ENCODE measurements at places on chromosomes 11 and 22. TPM values are rescaled to one million over a fixed set of nuclear protein-coding genes. Genes with fewer than 3 reads are reported as not detected.

The CNIH2 gene
- total RNA-seq, result 1.4 TPM

The KCNJ11 gene
- not detected for total RNA-seq

The PRAME gene
- not detected for total RNA-seq

The SLC17A6 gene
- not detected for total RNA-seq

The PKNOX2 gene
- 0.51 TPM for total RNA-seq

The PIWIL4 gene
- total RNA-seq, result 2.8 TPM

The DRD4 gene
- total RNA-seq, result not detected

The PAMR1 gene
- 151 TPM for total RNA-seq

The CSF2RB gene
- 4.4 TPM for total RNA-seq

The TMEM45B gene
- not detected for total RNA-seq

DNA sequence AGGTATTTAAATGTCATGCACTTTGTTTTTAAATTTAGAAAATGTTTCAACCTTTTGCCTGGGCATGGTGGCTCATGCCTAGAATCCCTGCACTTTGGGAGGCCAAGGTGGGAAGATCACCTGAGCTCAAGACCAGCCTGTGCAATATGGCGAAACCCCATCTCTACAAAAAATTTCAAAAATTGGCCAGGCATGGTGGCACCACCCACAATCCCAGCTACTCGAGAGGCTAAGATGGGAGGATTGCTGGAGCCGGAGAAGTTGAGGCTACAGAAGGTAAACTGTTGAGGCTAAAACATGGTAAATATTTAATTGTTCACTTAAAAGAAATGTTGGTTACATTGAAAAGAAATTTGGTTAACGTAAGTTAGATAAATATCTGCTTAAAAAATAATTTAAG lies 108.4 kb upstream of the IGLL5 start:
- H3K4me1 ChIP-seq, result no peaks in the 10 kb centered on the region
- H3K27me3 ChIP-seq, result peaks cover 27% of the 10 kb centered on the region
- DNase-seq, result no peak
- no peak overlapping the region for H3K4me3 ChIP-seq
- H3K36me3 ChIP-seq, result no peaks in the 10 kb centered on the region
- H3K27ac ChIP-seq, result no peak overlapping the region

DNA sequence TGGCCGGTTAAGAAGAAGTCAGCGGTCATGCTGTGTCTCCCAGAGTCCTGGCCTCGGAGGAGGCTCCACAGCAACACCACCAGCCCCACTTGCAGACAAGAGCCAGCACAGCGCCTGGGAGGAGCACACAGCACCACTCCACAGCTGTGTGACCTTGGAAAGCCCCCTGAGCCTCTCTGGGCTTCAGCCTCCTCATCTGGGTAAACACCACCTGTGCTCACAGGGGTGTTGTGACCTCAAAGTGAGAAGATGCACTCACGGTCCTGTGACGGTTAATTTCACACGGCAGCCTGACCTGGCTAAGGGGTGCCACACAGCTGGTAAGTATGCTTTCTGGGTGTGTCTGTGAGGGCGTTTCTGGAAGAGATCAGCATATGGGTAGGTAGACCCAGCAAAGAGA lies 54.7 kb downstream of the PHF21B start:
- H3K36me3 ChIP-seq, result no peaks in the 10 kb centered on the region
- no peak overlapping the region for H3K27ac ChIP-seq
- H3K4me1 ChIP-seq, result no peaks in the 10 kb centered on the region
- H3K4me3 ChIP-seq, result no peak overlapping the region

DNA sequence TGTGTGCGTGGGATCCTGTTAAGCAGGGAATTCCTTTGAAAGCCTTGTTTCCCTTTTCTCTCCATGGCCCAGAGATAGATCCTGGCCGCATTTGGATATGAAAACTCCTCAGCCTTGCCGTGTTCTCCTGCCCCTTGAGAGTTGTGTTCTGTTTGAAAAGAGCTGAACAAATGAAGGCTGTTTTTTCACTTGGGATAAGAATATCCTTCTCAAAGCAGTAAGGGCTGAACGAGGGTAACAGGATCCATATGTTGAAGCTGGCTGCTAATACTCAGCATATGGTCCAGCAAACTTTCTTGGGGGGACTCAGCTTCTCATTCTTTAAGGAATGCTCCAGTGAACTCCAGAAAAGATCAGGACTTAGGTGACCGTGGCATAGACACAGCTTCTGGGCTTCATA lies 114.5 kb upstream of the TTC12 start:
- H3K4me1 ChIP-seq, result peaks cover 8% of the 10 kb centered on the region
- no peak overlapping the region for H3K27ac ChIP-seq
- DNase-seq, result no peak
- H3K36me3 ChIP-seq, result no peaks in the 10 kb centered on the region
- no peaks in the 10 kb centered on the region for H3K27me3 ChIP-seq

DNA sequence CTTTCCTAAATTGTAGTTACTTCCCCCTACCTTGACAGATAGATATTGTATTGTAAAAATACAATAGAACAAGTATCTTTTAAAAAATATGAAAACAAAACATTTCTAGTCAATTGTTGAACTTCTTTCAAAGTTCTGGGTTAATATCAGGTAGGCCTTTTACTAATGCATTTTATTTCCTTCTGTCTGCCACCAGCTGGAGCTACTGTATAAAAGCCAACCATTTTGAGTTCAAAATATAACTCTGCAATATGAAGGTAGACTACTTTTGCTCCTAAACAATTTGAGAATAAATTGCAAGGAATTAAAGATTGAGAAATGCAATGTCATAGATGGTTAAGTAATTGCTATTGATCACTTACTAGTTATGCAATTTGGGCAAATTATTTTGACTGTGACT lies 22.1 kb upstream of the LIN7C start:
- no peak overlapping the region for H3K27ac ChIP-seq
- H3K4me1 ChIP-seq, result peaks cover 11% of the 10 kb centered on the region
- H3K4me3 ChIP-seq, result no peak overlapping the region
- no peaks in the 10 kb centered on the region for H3K27me3 ChIP-seq
- DNase-seq, result no peak
- no peaks in the 10 kb centered on the region for H3K36me3 ChIP-seq

DNA sequence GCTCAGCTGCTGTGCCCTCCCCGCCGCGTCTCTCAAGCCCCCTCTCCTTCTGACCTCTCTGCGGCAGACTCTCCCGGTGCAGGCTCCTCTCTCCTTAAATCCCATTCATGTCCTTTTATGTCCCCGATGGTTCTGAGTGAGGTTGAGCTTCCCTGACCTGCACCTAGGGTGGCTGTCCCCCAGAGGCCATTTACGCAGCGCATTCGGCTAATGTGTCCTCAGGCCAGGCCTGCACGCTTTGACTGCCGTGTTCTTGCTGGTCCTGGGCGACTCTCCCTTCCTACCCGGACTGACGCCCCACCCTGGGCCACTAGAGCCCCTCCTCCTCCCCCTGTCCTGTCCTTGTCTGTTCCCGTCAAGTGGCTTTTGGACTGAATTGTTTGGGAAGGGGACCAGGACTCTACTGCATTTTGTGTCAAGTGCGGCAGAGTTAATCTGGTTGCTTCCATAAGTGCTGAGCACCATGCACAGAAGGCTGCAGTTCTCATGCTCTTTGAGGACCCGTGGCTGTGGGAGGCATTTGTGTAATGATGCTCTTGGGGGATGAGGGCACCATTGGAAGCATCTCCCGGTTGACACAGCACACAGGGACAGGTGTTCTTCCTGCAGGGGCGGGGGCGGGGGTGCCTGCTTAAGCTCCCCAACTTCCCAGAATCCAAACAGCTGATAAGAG lies 37.1 kb downstream of the IGHMBP2 start:
- DNase-seq, result no peak
- peaks cover under 1% of the 10 kb centered on the region for H3K4me1 ChIP-seq
- H3K27me3 ChIP-seq, result no peaks in the 10 kb centered on the region
- no peak overlapping the region for H3K4me3 ChIP-seq
- H3K27ac ChIP-seq, result no peak overlapping the region

GRCh38 chr22:46149512-46150033 lies 753 bp upstream of the PPARA start:
- H3K36me3 ChIP-seq, result peaks cover 4% of the 10 kb centered on the region
- peaks cover 6% of the 10 kb centered on the region for H3K4me1 ChIP-seq
- peak overlapping the region; percentile 91 for H3K4me3 ChIP-seq
- DNase-seq, result peak; percentile 54
- no peak overlapping the region for H3K27ac ChIP-seq

DNA sequence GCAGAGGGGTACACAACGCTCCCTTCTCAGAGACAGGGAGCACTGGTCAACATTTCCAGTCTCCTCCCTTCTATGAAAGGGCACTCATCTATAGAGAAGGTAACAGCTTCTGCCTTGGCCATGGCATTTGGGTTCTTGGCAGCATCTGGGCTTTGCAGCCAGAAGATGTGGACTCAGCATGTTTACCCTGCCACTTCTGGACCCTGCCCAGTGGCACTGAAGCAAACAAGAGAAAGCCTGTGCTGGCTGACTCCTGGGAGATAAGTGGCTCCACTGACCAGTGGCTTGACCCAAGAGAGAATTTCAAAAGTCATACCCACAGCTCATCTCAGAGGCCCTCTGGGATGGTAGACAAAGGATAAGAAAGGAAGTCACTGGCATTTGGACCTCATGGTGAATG lies 8.0 kb downstream of the CSNK2A3 start:
- H3K4me1 ChIP-seq, result peaks cover 8% of the 10 kb centered on the region
- H3K27me3 ChIP-seq, result no peaks in the 10 kb centered on the region
- no peak overlapping the region for H3K27ac ChIP-seq
- no peak for DNase-seq

GRCh38 chr11:70434813-70435278 lies 36.5 kb downstream of the CTTN start:
- no peak overlapping the region for H3K27ac ChIP-seq
- no peaks in the 10 kb centered on the region for H3K4me1 ChIP-seq
- no peaks in the 10 kb centered on the region for H3K36me3 ChIP-seq
- DNase-seq, result no peak

GRCh38 chr11:118239509-118240205 lies 12.5 kb downstream of the MPZL3 start:
- H3K36me3 ChIP-seq, result no peaks in the 10 kb centered on the region
- peaks cover 7% of the 10 kb centered on the region for H3K4me1 ChIP-seq
- no peak overlapping the region for H3K4me3 ChIP-seq
- no peak for DNase-seq
- peaks cover 13% of the 10 kb centered on the region for H3K27me3 ChIP-seq

- H3K36me3 ChIP-seq, result no peaks in the 10 kb centered on the region
- no peaks in the 10 kb centered on the region for H3K27me3 ChIP-seq
- H3K4me3 ChIP-seq, result no peak overlapping the region
- no peak overlapping the region for H3K27ac ChIP-seq
- H3K4me1 ChIP-seq, result peaks cover 5% of the 10 kb centered on the region
These were observed 12.5 kb upstream of the SREBF2 start for GRCh38 chr22:41820447-41820846.

- no peak overlapping the region for H3K4me3 ChIP-seq
- no peaks in the 10 kb centered on the region for H3K36me3 ChIP-seq
- no peak overlapping the region for H3K27ac ChIP-seq
These were observed 86.9 kb downstream of the INSC start for GRCh38 chr11:15201586-15201985.

DNA sequence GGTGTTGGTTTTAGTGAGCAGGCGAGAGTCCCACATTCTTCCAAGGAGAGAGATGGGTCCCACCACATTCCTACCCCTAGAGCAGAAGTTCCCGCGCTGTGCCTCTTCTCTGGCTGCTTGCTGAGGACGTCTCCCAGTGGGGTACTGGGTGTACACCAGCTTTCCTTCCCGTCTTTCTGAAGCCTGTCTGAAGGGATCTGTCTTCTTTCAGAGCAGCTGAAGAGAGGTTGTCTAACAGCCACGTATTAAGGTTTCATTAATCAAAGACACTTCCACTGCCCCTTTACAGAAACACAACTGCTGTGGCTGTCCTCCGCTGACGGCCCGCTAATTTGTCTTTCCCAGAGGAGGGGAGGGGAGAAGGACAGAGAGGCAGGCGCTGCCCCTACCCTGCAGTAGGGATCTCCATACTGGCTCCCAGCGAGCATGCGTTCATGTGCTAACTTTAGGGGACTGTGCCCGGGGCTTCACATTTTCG lies 56.0 kb downstream of the ZBTB16 start:
- DNase-seq, result no peak
- H3K27ac ChIP-seq, result no peak overlapping the region
- no peaks in the 10 kb centered on the region for H3K4me1 ChIP-seq
- H3K27me3 ChIP-seq, result peaks cover 64% of the 10 kb centered on the region

Measured in GM23248 (cell line).